COR-L47 (cell line): ENCODE measurements at places on chromosomes 1 and 21.

DNA sequence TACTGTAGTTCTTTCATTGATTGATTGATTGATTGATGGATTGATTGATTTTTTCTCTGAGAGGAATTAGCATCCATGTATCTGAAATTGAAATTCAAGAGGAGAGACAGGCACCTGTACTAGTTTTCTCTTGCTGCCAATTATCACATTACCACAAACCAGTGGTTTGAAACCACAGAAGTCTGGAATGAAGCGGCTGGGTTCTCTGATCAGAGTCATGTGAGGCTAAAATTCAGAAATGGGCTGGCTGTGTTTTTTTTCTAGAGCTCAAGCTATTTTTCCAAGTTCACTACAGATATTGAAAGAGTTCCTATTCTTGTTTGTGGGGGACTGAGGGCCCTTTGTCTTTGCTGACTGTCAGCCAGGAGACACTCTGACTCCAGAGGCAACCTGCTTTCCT lies 10.0 kb downstream of the NBPF3 start:
- DNase-seq = no peak

DNA sequence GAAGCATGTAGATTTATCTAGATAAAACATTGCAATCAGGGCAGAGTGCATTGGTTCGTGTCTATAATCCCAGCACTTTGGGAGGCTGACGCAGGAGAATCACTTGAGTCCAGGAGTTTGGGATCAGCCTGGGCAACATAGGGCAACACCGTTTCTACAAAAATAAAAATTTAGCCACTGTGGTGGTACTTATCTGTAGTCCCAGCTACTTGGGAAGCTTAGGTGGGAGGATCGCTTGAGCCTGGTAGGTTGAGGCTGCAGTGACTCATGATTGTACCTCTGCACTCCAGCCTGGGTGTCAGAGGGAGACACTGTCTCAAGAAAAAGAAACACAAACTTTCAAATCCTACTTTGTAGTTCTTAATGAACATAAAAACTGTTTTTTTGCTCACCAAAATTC lies 64.2 kb upstream of the RCC1 start:
- DNase-seq = no peak

DNA sequence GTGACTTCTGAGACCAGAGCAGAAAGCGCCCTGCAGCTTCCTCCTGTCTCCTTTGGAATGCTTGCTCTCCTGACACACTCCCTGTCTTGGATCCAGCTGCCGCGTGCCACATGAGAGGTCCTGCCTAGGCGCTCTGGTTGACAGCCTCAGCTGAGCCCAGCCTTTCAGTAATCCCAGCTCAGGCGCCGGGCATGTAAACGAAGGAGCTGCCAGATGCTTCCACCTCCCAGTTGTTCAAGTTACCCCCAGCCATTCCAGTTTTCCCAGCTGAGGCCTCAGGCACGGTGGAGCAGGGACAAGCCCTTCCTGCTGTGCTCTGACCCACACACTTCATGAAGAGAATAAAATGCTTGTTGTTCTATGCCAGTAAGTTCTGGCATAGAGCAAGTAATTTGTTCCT lies 14.3 kb upstream of the CD34 start:
- peak; percentile 10 for DNase-seq

GRCh38 chr1:206001476-206001888 lies 1.7 kb downstream of the RAB7B start:
- DNase-seq = no peak

GRCh38 chr21:45296638-45297037 lies 8.9 kb upstream of the POFUT2 start:
- no peak for DNase-seq
